ENCODE measurements at places on chromosomes 1 and 21. TPM values are rescaled to one million over a fixed set of nuclear protein-coding genes. Genes with fewer than 3 reads are reported as not detected.

CTH gene
- 7.8 TPM for total RNA-seq

MLLT11 gene
- total RNA-seq, result 86.0 TPM

PCBP3 gene
- total RNA-seq, result 13.8 TPM

S100A12 gene
- 4.8 TPM for total RNA-seq

GUCA2B gene
- total RNA-seq, result not detected

FCN3 gene
- not detected for total RNA-seq

TRIM45 gene
- total RNA-seq, result 4.8 TPM

LCK gene
- 0.23 TPM for total RNA-seq

FBLIM1 gene
- 13.1 TPM for total RNA-seq
